Activated CD4-positive, alpha-beta memory T cell treated with anti-CD3 and anti-CD28 coated beads for 36 hours (primary cell): ENCODE measurements at places on chromosomes 11 and 22.

DNA sequence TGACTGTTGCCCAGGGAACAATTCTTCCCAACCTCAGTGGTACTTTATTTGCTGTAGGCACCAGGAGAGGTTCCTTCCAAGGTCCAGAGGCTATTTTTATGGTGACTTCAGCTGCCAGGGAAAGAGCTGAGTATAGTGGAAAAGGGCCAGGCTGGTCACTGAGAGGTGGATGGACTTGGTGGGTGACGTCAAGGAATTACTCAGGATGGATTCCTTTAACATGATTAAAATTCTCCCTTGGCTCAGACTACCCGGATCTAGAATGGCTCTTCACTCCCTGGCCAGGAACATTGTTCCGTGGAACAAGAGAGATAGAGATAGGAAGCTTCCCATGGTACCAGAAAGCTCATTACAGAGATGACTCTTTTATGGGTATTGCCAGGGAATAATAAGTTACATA, 8.7 kb upstream of the CALCA start:
- DNase-seq: no peak
- H3K36me3 ChIP-seq: no peaks in the 10 kb centered on the region
- H3K4me3 ChIP-seq: no peak overlapping the region
- H3K27me3 ChIP-seq: peaks cover 17% of the 10 kb centered on the region

- peaks cover 14% of the 10 kb centered on the region for H3K4me1 ChIP-seq
- no peaks in the 10 kb centered on the region for H3K27me3 ChIP-seq
- H3K36me3 ChIP-seq: peaks cover 10% of the 10 kb centered on the region
Measured at GRCh38 chr22:20748731-20749428, 25.0 kb upstream of the SERPIND1 start.

DNA sequence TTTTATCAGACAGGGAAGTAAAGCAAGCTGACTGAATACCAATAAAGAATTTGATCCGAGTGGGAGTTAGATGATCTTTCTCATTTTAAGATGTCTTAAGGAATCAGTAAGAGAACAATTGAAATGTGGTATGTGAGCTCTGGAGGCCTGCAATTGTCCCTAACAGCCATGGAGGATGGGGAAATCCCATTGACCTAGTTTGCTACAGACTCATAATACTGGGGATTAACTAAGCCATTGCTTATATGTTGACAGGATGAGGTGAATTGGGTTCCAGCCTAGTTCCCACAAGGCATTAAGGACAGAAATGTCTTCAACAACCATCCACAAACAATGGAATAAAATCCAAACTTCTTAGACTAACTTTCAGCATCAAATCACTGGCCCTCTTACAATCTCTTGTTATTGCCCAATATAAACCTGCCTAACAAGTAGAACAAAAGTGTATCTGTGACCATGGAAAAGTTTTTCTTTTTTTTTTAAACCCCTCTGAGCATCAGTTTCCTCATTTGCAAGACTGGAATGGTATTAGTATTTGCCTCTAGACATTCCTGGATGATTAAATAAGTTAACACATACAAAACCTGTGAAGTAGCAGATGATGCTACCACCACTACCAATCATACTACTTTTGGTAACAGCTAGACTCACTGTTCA, 773.2 kb downstream of the DLG2 start:
- no peak for DNase-seq
- H3K4me3 ChIP-seq: no peak overlapping the region
- H3K27ac ChIP-seq: no peak overlapping the region

DNA sequence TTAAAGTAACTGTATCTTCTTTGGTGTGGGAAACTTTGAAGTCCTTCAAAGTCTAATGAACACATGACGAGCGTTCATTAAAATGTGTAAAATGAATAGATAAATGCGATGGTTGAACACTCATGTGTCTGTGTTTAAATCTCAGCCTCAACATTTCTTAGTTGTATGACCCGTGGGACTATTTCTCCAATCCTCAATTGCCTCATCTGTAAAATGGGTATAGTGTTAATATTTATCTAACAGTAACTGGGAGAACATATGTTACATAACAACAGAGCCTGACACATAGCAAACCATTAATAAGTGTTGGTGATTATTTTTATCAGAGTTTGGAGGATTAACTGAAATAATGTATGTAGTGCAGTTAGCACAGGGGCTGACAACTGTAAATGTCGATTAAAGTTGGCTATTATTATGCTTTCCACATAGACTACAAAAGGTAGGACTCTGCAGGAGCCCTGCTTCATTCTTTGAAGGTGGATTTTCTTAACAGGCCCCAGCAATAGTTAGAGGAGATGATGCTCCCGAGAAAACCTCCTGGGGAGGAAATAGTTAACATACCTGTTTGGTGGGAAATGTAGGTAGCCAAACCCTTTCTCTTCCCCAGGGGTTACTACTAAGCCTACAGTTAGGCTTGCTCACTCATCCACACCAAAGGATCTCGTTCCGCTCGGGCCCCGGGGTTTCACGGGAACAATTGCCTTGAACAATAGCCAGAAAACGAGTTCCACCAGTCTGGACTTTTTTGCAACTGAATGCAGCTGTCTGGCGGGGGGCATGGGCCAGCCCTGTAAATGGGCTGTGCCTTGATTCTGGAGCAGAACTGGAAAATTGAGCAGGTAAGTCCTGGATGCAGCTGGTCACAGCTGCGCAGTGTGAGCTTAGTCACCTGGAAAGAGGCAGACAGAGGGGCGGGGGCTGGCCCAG, 133.4 kb downstream of the DBX1 start:
- DNase-seq: no peak
- H3K27me3 ChIP-seq: peaks cover 2% of the 10 kb centered on the region
- no peak overlapping the region for H3K27ac ChIP-seq
- H3K4me3 ChIP-seq: no peak overlapping the region

DNA sequence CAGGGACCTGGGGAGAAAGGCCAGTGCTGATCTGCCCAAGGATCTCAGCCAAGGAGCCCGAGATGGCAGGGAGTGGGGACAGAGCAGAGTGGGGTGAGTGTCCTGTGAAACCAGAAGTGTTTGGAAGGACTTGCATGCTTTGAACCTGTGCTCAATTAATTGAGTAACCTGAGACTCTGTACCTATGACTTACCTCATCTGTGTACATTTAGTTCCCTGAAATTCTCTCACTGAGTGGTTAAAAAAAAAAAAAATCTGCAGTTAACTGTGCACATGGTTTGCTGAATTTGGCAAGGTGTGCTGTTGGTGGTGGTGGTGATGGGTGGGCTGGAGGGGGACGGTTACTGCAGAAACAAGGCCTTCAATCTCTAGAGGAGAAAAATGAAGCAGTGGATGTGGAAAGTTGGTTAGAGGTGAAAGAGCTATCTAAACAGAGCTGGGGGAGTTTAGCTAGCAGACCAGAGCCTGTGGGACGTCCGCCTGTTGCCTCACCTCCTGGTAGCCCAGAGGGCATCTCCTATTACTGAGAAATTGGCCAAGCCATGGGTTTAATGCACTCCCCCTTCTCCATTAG, 8.3 kb upstream of the SORL1-AS1 start:
- H3K4me1 ChIP-seq: peaks cover 99% of the 10 kb centered on the region
- H3K36me3 ChIP-seq: peaks cover 3% of the 10 kb centered on the region
- no peak for DNase-seq
- peak overlapping the region; percentile 99 for H3K27ac ChIP-seq
- H3K4me3 ChIP-seq: no peak overlapping the region
- no peaks in the 10 kb centered on the region for H3K27me3 ChIP-seq

DNA sequence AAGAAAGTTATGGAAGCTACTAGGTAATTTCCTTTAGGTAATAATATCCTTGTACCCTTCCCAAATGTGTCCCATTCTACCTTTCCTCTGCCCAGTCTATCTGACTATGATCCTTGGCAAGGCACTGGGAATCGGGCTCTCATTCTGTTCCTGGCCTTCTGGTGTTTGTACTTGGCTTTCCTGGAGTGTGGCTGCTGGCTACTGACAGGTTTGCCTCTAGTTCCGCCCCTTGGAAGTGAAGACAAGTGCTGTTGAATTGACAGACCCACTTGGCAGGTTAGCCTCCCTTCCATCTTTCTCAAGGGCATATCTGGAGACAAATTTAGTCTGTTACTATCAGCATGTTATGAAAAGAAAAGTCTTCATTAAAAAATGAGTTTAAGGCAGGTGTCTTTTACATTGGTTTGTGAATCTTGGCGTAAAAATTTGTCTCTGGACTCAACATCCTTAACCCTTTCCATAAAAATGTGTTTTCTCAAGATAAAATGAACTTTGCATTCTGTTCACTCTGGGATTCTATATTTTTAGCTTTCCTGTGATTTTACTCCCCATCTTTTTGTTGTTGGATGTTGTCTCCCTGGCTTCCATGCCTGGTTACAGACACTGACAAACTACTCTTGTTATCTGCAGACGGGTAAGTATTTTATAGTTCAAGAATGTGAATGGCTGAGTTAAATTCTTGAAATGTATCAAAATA, 287.4 kb upstream of the PDGFD start:
- H3K36me3 ChIP-seq: no peaks in the 10 kb centered on the region
- no peak overlapping the region for H3K27ac ChIP-seq
- no peaks in the 10 kb centered on the region for H3K27me3 ChIP-seq
- H3K4me1 ChIP-seq: no peaks in the 10 kb centered on the region
- no peak overlapping the region for H3K4me3 ChIP-seq

- peaks cover 34% of the 10 kb centered on the region for H3K36me3 ChIP-seq
- H3K4me3 ChIP-seq: peak overlapping the region; percentile 97
- peak; percentile 85 for DNase-seq
- H3K4me1 ChIP-seq: peaks cover 23% of the 10 kb centered on the region
Measured at GRCh38 chr22:23894710-23895598, 771 bp downstream of the MIF start.
